ENCODE measurements at places on chromosomes 11 and 22.

GRCh38 chr11:70760416-70761020 lies 362.2 kb downstream of the CTTN start:
- DNase-seq, result no peak

- DNase-seq, result no peak
Measured at GRCh38 chr11:16767137-16767536, 28.7 kb downstream of the C11orf58 start.

DNA sequence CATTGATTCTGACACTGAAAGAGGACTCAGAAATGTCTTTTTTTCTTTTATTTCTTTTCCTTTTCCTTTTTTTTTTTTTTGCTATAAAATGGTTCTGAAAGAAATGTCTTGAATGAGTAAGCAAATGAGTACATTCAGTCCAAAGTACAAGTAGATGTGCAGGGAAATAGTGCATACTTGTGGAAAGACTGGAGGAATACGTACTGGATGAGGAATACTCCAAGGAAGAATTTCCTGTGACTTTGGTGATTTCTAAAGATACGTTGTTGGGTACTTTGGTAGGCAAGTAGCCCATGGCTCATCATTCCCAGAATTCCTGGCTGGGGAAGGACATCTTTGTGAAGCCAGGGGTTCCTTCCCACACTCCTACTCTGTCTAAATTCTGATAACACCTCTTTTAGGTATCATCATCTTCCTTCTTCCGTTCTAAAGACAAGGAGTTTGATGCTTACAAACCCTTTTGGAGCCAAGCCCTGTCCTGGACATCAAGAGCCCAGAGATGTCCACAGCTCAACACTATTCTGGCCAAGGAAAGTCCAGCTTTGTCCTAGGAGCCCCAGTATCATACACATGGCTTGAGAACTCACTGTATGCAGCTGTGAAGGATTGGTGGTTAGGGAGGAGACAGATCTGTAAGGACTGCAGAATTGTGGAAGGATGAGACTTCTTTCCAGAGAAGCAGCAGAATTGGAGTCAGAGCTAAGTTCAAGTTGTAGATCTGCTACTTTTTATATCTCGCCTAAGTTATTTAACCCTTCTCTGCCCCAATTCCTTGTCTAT lies 4.8 kb upstream of the NUP98 start:
- DNase-seq, result no peak

DNA sequence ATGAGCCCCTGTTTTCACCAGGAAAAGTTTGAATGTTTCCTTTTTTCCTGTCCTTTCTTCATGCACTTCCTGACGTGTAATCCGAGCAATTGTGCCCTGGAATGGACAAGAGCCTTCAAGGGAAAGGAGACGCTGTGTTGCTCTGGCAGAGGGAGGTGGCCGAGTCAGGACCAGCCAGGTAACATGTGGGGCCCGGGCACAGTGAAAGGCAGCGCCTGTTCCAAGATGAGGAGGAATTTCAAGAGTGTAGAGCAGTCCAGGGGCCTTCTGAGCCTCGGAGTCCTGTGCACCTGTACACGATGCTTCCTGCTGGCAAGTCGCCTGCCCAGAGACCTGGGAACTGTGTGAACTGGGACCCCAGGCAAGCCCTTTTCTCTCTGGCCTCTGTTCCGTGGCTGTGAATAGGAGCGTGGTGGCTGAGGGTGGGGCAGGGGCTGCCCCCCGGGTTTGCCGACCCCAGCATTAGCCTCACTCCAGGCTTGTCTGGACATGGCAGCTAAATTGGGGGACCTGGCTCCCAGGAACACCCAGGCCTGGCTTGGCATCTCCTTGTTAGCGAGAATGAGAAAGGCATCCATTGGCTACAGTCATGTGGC lies 92.0 kb downstream of the MYEOV start:
- no peak for DNase-seq

DNA sequence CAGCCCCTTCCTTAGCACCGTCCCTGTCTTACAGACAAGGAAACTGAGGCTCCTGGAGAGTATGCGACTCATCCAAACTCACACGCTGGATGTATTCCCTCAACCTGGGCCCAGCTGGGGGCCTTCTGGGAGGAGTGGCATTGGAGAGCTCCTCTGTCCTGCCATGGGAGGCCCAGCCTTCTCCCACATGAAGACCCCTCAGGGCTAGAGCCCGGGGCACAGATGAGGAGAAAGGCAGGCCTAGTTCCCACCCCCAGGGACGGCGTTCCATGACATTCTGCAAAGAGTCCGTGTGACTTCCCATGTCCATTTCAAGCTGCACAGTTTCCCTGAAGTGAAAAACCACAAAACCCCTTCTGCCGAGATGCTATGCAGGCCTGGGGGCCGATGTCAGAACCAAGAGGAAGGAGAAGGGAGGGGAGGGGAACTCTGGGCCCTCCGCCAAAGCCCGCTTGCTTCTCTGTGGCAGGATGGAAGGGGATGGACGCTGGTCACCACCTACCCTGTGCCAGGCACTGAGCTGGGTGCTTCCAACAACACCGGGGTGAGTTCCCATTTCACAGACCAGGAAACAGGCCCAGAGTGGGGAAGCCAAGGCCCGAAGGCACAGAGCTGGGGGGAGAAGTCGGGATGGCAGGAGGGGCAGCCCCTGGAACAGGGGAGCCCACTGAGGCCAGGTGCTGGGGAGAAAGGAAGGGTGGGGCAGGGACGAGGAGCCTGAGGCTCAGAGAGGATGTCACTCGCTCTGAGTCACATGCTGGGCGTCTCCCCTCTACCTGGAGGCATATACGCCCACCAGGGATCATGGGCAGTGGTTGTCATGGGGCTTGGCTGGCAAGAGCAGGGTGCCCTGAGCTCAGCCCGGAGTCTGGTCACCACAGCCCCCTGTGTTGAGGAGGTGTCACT lies 15.7 kb downstream of the RAC2 start:
- no peak for DNase-seq

GRCh38 chr11:79414041-79414440 lies 26.8 kb downstream of the TENM4 start:
- no peak for DNase-seq

Data from SW 1271 (cell line).